Esophagus squamous epithelium (tissue), 5 donors: ENCODE measurements at places on chromosomes 16 and 17. TPM values are rescaled to one million over a fixed set of nuclear protein-coding genes. Genes with fewer than 3 reads are reported as not detected.

DNA sequence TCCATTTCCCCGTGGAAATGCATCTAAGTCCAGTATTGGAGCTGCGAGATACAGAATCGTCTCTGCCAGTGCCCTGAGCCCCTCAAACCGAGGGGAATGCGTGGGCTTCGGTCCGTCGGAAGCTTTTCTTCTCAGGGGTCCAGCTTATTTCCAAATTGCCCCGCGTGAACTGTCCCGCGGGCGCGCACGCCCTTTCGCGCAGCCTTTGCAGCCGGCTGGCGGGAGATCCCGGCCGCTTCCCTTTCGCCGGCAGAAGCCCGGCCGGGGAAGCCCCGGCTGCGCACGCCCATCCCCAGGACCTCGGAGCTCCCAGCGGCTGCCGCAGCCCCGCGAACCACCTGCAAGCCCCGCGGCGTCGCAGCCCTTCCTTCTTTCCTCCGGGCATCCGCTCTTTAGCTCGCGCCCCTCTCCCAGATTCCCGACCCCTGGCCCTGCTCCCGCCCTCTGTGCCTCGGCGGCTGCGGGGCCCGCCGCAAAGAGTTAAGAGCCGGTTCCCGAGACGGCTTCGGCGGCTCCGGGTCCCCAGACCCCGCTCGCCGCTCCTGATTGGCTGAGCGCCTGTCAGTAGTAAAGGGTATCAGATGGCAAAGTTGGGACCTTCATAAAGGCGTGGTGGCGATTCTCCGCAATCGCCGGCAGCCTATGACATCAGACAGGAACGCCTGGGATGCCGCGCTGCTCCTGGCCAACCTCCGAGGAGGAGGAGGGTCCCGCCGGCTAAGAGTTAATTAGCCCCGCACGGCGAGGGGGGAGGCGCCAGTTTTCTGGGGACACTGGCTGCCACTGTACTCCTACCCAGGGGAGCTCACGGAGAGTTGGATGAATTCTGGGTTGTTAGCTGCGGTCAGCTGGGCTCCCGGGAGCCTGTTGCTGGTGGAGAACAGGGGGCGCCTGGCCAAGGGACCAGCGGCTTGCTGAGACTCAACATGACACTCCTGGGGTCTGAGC is at the start of gene MYOCD:
Gene MYOCD (plus strand): TSS at position 628 of the 948 bp plus-strand sequence. CDS start 299 bp downstream, at position 927.
- no peaks in the 10 kb centered on the region for H3K36me3 ChIP-seq
- peaks cover 5% of the 10 kb centered on the region for H3K27me3 ChIP-seq
- H3K27ac ChIP-seq = peak within 1 kb of the TSS; percentile 66

WNT9B gene
- total RNA-seq = 0.19 TPM

NUPR1 gene
- total RNA-seq = 5.2 TPM

- peaks cover 22% of the 10 kb centered on the region for H3K4me1 ChIP-seq
- no peaks in the 10 kb centered on the region for H3K27me3 ChIP-seq
- no peak for DNase-seq
- no peak overlapping the region for H3K4me3 ChIP-seq
- H3K27ac ChIP-seq = peak overlapping the region; percentile 85
- H3K36me3 ChIP-seq = no peaks in the 10 kb centered on the region
Observed at GRCh38 chr16:66278111-66278531, 88.4 kb upstream of the CDH5 start.
